ENCODE measurements at places on chromosomes 4 and X. TPM values are rescaled to one million over a fixed set of nuclear protein-coding genes. Genes with fewer than 3 reads are reported as not detected.

The LNX1 gene
- total RNA-seq, result 1.6 TPM

The DUSP9 gene
- 3.3 TPM for total RNA-seq

DNA sequence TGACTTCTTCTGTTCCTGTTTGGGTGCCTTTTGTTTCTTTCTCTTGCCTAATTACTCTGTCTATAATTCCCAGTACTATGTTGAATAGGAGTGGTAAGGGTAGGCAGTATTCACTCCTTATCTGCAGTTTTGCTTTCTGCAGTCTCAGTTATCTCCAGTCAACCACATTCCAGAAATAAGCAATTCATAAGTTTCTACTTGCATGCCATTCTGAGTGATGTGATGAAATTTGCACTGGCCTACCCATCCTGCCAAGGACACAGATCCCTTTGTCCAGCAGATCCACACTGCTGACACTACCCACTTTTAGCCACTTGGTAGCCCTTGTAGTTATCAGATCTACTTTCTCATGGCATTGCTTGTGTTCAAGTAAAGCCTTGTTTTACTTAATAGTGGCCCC lies 971.6 kb upstream of the INTU start:
- no peak for DNase-seq

DNA sequence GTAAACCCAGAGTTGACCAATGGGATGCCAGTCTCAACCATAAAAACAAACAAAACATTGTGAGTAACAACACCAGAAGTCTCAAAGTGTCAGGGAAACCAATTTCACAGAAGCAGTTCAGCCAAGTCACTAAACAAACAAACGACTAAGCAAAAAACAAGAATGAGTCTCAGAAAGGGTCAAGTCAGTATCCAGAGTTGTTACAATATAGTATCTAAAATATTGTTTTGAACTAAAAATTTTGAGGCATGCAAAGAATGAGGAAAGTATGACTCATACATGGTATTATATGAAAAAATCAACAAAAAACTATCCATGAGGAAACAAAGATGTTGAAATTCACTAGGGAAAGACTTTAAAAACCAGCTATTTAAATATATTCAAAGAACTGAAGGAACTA lies 70.6 kb downstream of the AR start:
- no peak for DNase-seq

- DNase-seq, result no peak
Observed at GRCh38 chrX:112913807-112914206, 73.2 kb upstream of the AMOT start.

All from H7 (cell line).